ENCODE measurements at places on chromosomes 13 and 19. TPM values are rescaled to one million over a fixed set of nuclear protein-coding genes. Genes with fewer than 3 reads are reported as not detected.

- no peak for DNase-seq
These were observed 61.7 kb downstream of the ZNF627 start for GRCh38 chr19:11658970-11659369.

- DNase-seq: peak; percentile 57
These were observed 303.6 kb upstream of the ZNF507 start for GRCh38 chr19:32041681-32042292.

GRCh38 chr13:28651810-28652401, 7.0 kb upstream of the POMP start:
- DNase-seq: no peak

DNA sequence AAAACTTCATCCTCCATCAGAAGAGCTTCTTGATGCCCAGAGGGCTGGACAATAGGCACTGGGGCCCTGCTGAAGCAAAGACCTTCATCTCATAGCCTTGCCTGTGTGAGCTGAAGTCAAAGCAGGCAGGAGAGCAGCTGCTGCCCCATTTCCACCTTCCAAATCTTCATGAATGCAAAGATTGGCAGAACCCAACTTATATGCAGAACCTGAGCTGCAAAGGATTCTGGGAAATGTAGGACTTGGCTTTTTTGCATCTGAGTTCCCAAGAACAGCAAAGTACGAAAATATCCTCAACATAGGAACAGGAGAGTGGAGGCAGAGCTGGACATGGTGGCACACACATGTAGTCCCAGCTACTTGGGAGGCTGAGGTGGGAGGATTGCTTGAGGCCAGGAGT, 30.8 kb downstream of the CKM start:
- DNase-seq: no peak

GRCh38 chr13:27662738-27663470, 41.2 kb downstream of the POLR1D start:
- no peak for DNase-seq

GRCh38 chr19:57389194-57389729, 392 bp upstream of the ZNF548 start:
- DNase-seq: no peak

- no peak for DNase-seq
These were observed 97.2 kb upstream of the IPO5 start for GRCh38 chr13:97856304-97856675.

DNA sequence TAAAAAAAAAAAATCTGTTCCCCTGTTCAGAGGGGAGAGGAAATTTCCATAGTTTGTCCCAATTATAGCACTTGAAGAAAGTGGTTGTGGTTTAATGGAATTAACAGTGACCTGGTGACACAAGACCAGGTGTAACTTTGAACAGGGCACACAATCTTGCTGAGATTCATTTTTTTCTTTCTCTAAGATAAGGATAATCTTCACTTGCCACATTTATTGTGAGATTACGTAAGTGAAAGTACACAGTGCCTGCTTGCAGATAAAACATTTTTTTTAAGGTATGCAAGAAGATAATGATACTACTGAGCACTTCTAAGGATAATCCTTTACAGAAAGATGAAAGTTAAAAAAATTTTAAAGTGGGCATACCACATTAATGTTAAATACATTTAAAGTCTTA, 448.1 kb downstream of the DIAPH3 start:
- no peak for DNase-seq

DNA sequence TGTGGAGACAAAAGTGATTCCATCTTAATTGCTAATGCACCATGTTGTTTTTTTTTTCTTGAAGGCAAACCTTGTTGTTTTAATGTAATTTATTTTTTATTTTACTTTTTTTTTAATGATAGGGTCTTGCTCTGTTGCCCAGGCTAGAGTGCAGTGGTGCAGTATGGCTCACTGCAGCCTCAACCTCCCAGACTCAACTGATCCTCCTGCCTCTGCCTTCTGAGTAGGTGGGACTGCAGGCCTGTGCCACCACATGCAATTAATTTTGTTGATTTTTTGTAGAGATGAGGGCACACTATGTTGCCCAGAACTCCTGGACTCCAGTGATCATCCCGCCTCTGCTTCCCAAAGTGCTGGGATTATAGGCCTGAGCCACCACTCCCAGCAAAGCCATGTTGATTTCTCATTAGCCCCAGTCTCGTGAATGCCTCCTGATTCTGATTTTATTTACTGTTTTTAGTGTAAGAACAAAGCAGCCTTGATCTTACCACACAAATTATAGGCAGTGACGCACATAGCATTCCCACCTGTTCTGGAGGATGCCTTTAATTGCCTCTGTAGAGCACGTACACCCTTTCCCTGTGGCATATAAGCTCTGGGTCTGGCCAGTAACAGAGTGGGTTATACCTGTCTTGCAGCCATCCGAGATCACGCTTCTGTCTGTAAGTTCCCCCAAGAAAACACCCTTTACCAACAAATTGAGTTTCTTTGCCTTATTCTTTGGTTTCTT, 150.4 kb downstream of the GGACT start:
- no peak for DNase-seq

GRCh38 chr19:20103091-20103740, 25.4 kb downstream of the ZNF90 start:
- DNase-seq: no peak

GRCh38 chr13:45607931-45608330, 7.6 kb downstream of the ERICH6B start:
- DNase-seq: no peak

- DNase-seq: no peak
These were observed 112.9 kb downstream of the LRCH1 start for GRCh38 chr13:46665633-46666482.

GRCh38 chr19:49073514-49074378, 1.2 kb upstream of the KCNA7 start:
- no peak for DNase-seq

DNA sequence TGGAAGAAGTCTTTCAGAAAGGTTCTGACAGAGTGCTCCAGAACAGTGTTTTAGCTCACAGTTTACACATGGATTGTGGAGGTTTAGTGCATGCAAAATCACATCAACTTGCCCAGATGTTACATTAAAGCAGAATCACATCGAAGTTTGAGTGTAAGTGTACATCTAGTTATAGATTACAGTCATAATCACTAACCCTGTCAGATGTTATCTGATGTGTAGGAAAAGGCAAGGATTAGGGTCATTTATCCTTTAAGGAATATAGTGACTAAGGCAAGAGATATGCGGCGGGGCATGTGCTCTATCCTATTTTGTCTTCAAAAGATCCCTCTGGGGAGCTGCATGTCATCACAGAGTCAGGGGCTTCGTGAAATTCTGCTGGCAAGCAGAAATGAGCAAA, 66.9 kb downstream of the CYSLTR2 start:
- DNase-seq: no peak

DNA sequence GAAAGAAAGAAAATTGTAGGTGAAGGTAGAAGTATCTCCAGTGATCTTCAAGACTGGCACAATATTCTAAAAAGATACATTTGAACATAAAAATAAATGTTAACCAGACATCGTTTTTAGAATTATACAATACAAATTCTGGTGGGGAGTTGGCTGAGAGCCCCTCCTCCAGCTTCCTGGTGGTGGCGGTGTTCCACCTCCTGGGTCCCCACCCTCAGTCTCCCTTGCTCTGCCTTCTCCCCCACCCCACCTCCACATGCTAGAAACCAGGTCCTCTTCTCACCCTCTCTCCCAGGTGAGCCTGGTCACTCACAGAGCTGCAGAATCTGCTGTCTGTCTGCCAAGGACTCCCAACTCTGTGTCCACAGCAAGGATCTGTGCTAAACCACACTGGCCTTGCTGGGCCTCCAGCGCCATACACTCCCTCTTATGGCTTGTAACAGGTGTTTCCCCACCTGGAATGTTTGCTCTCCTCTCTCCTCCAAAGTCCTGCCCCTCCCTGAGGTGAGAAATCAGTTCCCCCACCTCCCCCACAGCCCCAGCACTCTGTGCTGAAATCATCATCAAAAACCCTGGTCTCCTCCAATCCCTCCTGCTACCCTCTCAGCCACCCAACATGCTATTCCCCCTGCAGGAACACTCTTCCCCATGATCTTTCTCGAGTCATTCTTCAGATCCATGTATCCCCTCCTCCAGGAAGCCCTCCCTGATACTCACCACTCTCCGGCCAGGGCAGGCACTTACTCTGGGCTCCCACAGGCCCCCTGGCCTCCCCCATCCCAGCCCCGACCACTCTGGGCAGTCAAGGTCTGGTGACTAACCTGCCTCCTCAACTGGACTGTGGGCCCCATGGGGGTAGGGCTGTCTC, 20.5 kb upstream of the CYP2S1 start:
- no peak for DNase-seq

ZNF430 gene
- polyA plus RNA-seq: 1.0 TPM

GJA3 gene
- 4.3 TPM for polyA plus RNA-seq

SYCN gene
- not detected for polyA plus RNA-seq

LILRA5 gene
- 3.7 TPM for polyA plus RNA-seq

NOTCH3 gene
- polyA plus RNA-seq: 18.7 TPM

FUT3 gene
- not detected for polyA plus RNA-seq

FCER2 gene
- 0.44 TPM for polyA plus RNA-seq

NDUFS7 gene
- polyA plus RNA-seq: 307 TPM

SIN3B gene
- 37.7 TPM for polyA plus RNA-seq

COX7A1 gene
- 850 TPM for polyA plus RNA-seq

ZNF473 gene
- 1.8 TPM for polyA plus RNA-seq

PTH2 gene
- not detected for polyA plus RNA-seq

PRODH2 gene
- not detected for polyA plus RNA-seq

DIAPH3 gene
- 0.04 TPM for polyA plus RNA-seq

CCDC8 gene
- 15.0 TPM for polyA plus RNA-seq

GATAD2A gene
- polyA plus RNA-seq: 7.5 TPM

PSG7 gene
- not detected for polyA plus RNA-seq
